ENCODE measurements at places on chromosomes 7 and 10.
A peak's percentile ranks its signal among the peaks of the same experiment; 100 is the strongest.

DNA sequence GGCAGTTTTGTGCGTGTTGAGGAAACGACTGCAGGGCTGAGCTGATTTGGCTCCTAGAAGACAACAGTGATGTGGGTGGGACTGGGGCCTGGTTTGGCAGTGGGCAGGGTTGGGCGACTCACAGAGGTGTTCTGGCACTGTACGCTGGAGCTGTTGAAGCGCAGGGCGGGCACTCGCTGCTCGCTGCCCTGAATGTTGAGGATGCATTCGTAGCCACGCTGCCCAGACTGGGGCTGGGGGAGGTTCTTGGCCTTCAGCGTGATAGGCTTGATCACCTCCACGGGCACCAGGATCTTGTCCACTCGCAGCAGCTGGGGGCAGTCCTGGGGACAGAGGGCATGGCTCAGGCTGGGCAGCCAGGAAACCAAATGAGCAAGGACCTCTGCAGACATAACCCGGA lies 365.4 kb downstream of the PLXNA4 start:
- DNase-seq: no peak

DNA sequence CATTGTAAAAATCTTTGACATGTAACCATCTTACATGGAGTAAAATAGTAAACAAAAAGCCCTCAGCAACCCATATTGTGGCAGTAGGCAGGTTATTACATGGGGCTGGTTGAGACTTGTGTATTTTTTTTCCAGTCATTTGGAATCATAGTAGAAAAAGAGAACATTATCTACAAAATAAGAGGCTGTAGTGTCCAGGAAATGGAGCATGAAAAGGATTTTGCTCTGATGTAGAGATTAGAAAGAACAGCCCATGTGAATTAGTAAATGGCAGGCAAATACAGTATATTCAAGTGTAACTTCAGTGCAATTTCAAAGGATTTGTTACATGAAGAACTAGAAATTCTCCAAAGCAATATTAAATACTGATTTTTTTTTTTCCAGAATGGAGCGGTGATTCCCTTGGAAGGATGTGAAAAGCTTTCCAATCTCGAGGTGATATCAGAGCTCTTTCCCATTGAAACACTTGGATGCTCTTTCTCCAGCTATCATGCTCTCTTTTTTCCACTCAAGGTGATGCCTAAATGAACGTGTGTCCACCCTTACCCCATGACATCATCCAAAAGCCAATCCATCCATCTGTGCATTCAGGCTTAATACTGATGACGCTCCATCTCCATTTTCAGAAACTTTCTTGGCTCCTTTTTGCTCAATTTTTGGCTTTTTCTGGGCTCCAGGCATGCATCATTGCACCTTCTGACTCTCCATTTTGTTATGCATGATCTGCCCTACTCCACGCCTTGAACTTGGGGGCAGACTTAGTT lies 1034.7 kb downstream of the TYW1 start:
- no peak for DNase-seq

DNA sequence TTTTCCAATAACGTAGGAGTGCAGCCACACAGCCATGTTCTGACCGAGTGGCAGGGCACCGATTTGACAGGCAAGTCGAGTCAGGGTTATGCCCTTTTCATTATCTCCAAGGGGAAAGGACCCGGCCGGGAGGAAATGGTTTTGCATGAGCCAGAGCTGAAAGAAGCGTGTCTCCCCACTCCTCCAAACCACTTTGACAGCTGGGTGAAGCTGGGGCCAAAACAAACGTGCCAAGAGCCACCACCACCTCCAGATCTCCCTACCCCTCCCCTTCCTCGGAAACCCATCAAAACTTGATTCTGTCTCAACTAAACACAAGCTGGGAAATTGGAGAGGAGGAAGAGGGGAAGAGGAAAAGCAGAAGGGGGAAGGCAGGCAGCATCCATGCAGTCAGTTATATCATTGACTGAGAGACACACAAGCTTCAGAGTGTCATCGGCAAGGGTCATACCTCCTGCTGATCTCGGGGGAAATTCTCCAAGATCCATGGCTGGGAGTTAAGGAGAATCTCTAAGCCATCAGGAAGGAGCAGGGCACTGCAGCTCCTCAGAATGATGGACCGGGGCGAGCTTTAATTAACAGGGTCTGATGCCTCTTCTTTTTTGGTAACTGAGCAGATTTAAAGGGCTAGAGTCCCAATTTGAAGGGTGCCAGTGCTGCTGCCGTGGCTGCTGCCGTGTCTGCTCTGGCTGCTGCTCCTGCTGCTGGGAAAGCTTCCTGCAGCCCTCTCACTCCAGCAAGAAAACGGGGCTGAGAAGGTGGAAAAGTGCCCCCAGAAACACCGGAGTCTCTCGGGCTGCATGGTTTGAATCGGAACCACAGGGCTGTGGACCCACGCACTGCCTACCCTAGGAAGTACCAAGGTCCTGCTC lies 34.7 kb upstream of the CALN1 start:
- no peak for DNase-seq

GRCh38 chr10:137031-137430 lies 1.8 kb downstream of the ZMYND11 start:
- peak; percentile 55 for DNase-seq

DNA sequence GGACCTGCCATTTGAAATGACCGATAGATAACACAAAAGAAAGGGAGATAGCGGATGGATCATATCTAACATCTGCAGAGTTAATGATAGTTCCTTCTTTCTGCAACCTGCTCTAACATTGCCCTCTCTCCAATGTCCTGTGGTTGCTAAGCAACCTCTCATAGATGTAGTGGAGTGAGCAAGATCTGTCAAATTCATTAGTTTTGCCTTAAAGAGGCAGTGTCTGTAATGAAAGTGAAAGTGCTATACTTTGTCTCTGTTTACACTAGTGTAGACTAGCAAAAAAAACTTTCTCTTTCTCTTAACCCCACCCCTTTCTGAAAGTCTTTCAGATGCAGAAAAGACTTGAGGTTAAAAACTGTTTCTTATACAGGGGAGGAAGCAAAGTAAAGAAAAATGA lies 1196.9 kb downstream of the SORCS3 start:
- DNase-seq: no peak

DNA sequence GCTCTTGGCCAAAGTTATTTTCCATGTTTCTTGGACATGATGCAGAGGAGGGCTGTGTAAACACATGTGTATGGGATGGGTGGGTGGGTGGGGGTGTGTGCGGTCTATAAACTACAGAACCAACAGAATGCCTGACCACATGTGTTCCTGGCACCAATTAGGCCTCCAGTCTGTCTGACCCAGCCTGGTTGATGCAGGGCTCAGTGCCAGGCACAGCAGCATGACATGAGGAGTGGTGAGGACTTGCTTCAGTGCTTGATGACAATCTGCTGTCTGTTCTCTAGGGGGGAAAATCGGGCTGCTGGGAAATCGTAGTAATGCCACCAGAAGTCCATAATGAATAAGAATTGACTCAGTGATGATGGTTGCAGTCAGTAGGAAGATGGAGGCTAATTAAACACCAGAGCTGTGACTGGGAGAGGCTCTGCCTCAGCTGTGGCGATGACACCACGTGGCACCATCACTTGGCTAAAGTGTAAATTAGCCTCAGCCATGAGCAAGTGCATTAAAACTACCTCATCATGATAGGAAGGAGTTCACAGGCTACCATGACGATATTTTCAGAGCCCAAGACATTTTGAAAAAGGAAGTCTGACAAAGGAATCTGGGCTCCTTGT lies 260.1 kb upstream of the PODXL start:
- no peak for DNase-seq

GRCh38 chr7:35596061-35596460 lies 98.9 kb downstream of the HERPUD2 start:
- no peak for DNase-seq

DNA sequence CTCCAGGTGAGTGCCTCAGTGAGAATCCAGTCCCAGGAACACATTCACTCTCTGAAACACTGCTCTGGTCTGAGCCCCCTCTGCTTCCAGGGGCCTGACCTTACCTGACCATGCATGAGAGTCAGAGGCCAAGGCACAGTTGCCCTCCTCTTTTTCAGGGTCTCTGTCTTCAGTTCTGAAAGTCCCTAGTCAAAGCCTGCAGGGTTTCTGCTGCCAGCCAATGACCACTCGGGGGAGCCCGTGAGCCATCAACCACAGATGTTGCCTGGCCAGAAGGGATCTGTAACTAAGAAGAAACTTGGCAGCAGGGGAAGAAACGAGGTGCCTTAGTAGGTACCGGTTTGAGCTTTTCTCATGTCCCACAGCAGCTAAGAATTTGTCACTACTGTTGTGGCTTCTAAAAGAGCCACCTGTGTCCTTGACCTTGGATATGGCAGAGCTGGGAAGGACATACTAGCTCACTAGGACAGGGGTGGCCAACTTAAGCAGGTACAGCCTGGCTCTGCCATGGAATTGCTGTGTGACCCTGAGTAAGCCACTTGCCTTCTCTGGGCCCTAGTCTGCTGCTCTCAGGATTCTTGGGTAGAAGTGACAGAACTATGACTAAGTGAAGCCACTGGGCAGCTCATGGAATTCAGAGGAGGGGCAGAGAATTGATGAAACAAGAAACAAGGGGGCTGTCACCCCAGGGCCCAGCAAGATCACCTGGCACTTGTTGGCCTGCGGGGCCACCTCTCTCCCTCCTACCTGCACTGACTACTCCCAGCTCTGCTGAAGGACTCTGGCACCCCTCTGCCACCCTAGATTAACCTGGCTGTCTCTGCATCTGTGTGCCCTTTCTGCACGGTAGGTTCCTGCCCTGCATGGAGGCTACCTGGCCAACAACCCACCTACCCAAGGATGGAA lies 83.8 kb upstream of the GPR26 start:
- peak; percentile 54 for DNase-seq

- no peak for DNase-seq
Measured at GRCh38 chr10:17233286-17233991, 5.4 kb downstream of the VIM start.

GRCh38 chr7:5439572-5440496 lies 16.2 kb upstream of the TNRC18 start:
- no peak for DNase-seq

GRCh38 chr7:116834815-116835504 lies 27.4 kb upstream of the CAPZA2 start:
- DNase-seq: no peak

GRCh38 chr7:66403564-66403963 lies 198.4 kb downstream of the TPST1 start:
- no peak for DNase-seq

DNA sequence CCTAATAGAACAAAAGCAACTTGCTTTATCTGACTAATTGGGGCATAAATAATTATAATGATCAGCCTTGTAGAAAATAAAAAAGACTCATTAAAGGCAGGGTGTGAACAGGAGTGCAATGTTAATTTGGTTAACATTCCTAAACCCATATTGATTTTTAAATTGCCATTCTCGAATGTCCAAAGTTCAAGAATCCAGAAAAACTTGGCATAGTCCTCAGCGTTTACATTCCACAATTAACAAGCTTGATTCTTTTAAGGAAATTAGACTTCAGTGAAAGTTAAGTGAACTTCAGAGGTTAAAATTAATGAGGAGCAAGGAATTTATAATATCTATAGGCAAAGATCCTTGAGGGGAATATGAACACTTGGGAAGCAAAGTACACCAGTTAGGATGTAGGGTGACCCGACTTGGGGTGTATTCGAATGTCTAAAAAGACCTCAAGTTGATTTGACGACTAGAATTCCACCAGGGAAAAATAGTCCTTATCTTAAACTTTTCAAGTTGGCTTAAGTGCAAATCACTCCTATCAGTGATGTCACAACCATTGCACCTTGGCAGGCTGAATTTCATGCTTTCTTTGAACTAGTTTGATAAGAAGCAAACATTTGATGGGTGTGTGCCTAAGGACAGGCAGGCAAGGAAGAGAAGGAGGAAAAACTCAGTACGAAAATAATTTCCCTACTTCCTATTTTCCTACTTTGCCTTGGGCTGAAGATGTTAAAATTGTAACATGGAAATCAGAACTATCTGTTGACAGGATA lies 830.4 kb upstream of the COBL start:
- DNase-seq: no peak

DNA sequence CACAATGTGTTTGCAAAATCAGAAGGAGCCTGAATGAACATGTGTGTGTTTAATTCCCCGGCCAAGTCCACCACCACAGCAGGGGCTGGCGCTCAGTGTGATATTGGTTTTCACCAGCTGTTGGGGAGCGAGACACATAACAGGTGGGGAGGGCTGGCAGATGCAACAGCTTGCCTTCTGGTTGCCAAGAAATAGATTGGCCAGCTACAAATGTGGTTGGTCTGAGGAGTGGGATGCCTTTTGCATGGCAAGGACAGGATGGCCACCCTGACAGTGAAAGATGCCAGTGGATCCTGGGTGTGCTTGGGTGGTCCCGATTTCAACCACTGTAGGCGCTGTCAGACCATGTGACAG lies 292.5 kb upstream of the FZD8 start:
- no peak for DNase-seq

DNA sequence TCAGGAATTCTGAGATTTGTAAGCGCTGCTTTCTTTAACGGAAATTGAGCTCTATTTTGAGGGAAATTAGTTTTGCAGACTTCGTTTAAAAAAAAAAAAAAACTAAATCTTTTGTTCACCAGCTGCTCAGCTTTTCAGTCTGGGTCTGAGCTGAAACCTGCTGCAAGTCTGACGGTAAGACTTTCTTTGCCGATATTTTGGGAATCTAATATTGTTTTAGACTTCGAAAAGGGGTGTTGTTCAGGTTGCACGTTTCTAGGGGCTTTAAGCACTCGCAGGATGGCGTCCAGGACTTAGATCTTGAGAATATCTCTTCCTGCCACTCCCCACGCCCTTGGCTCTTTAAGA lies 1.8 kb upstream of the MEOX2 start:
- no peak for DNase-seq

DNA sequence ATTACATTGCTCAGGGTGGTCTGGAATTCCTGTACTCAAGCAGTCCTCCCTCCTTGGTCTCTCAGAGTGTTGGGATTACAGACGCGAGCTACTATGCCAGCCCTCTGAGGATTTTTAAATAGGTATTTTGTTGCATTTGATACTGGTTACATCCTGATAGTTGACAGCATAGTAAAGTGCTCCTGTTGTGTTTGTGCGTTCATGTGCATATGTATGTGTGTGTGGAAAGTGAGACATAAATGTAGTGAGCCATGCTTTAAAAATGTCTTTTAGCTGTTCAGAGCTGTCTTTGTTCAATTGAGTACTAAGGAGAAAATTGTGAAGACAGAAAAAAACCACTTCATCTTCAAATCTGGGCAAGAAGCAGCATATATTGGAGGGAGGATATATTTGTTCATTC lies 27.8 kb downstream of the ZNRF2 start:
- no peak for DNase-seq

DNA sequence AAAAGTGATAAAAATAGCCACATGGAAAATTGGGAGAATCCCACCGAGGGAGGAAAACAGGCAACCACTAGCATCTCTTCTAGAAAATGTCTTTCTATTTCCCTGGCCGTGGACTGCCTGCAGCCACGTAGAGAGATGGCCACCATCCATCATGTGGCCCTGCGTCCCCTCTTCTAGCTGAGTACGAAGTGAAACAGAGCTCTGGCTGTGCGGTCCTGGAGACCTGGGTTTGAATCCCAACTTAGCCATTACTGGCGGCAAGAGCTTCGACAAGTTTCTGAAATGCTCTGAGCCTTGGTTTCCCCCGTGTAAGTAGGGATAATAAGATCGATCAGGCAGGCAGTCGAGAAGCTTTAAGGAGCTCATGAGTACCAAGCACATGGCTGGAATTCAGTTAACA lies 32.9 kb downstream of the ZCCHC24 start:
- DNase-seq: no peak

Data from T47D (cell line).